DMS79 (cell line): ENCODE measurements at places on chromosomes 13 and 19.

DNA sequence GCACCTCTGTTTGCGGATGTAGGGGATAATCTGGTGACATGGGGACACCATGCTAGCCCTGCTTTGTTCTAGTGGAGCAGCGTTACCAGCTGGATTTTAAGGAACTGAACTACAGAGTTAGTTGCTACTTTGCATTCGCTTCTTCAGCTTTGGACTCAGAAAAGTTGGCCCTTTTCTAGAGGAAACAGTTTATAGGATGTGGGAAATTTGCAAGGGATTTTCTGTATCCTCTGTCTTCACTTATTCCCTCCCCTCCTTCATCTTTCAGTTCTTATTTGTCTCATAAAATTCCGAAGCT lies 2.1 kb downstream of the GATAD2A start:
- no peak for DNase-seq

GRCh38 chr13:50594276-50595051 lies 249.0 kb downstream of the DLEU7 start:
- DNase-seq = no peak

- no peak for DNase-seq
Observed at GRCh38 chr19:271856-272255, 19.3 kb downstream of the PLPP2 start.

GRCh38 chr13:30394751-30395191 lies 27.5 kb upstream of the UBE2L5 start:
- no peak for DNase-seq

- DNase-seq = no peak
Observed at GRCh38 chr13:113305208-113305607, 8.2 kb downstream of the LAMP1 start.

DNA sequence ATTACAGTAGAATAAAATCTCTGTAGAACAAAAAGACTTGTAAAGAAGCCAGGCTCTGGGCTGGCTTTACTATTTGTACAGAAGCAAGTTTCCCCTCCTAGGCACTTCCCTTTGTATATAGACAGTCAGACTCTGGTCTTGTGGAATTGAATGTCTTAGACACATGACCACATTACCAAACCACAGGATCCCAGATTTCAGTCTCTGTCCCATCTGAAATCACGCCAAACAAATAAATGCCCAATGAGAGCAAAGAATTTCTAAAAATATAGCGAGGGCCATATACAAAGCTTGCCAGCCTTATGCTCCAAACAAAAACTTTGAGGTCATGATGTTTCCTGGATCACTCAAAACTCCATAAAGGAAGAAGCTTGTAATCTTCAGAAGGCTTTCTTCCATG lies 23.9 kb downstream of the CCDC70 start:
- DNase-seq = no peak

GRCh38 chr13:60571571-60571970 lies 174.6 kb downstream of the TDRD3 start:
- DNase-seq = no peak

- DNase-seq = no peak
Observed at GRCh38 chr13:48093588-48093987, 1.3 kb downstream of the MED4 start.

DNA sequence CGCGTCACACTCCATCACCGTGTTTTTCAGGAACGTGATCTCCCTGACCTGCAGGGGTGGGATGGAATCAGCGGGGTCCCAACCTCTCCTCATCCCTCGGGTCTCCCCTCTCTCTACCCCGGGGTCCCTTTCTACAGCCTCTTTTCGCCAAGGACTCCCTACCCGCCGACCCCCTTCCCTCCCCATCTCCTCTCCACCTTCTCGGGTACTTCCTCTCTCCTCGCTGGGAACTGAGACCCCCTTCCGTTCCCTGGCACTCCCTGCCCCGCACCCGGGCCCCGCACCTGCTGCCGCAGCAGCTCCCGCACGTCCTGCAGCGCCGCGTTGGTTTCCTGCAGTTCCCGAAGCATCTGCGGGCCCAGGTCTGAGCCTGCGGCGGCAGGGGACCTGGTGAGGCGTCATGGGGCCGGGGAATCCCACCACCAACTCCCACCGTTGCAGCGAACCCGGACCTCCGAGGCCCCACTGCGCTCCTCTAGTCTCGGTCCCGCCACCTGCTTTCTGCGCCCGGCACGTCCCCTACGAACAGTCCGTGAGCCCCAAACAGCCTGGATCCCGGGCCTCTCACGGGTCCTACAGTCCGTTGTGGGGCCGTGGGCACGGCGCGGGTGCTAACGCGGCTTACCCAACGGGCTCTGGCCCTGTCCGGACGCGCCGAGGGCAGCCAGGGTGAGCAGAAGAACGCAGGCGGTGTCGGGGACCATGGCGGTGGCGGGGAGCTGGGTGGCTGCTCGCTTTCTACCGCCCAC lies at the start of gene COMP:
Gene COMP (minus strand): TSS at position 740 of the 749 bp plus-strand sequence. CDS start 36 bp downstream, at position 704.
- no peak for DNase-seq

- no peak for DNase-seq
Observed at GRCh38 chr13:91805605-91806004, 407.2 kb downstream of the GPC5 start.

GRCh38 chr19:41443813-41444455 lies 978 bp downstream of the ERICH4 start:
- DNase-seq = no peak

- no peak for DNase-seq
Observed at GRCh38 chr19:55370305-55370988, at the start of gene IL11. Gene IL11 (minus strand): TSS chr19:55370463. CDS start chr19:55370310, 153 bp downstream.

DNA sequence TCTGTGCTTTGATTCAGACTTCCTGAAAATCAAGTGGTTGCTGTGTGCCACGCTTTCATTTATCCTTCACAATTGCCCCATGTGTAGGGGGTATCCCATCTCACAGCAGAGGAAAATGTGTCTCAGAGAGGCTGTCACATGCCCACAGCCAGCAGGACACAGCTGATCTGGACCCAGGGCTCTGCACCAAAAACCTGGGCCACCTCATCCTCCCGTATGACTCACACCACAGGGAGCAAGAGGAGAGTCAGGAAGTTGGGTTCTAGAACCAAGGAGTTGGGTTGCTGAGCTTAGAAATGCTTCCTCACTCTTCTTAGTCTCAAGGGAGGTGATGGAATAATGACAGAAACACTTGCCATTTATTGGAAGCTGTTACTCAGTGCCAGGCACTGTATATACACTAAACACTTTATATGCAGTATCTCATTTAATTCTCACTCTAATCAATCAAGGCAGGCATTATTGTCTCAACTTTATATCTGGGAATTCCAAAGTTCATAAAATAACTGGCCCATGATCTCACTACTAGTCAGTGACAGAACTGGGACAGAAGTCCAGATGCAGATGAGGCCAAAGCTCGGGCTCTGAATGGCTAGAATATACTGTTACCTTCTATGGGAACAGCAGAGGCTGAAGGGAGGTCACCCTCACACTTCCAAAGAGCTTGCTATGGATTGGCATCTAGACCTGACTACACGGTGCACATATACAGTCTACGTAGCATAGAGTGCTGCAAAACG lies 47.7 kb upstream of the ATP12A start:
- no peak for DNase-seq

- DNase-seq = no peak
Observed at GRCh38 chr19:5478241-5478924, 23.2 kb downstream of the ZNRF4 start.

GRCh38 chr13:65154661-65155447 lies 2075.3 kb downstream of the PCDH9 start:
- DNase-seq = no peak

- DNase-seq = no peak
Observed at GRCh38 chr13:83151308-83151660, 731.0 kb downstream of the SLITRK1 start.

- DNase-seq = peak; percentile 64
Observed at GRCh38 chr19:40420766-40421765, 4.7 kb downstream of the SERTAD1 start.

- peak; percentile 60 for DNase-seq
Observed at GRCh38 chr13:111911121-111911720, 155.7 kb upstream of the SOX1 start.

GRCh38 chr13:20258963-20259288 lies 26.8 kb upstream of the GJB6 start:
- no peak for DNase-seq

- no peak for DNase-seq
Observed at GRCh38 chr13:23627410-23627809, 57.2 kb downstream of the TNFRSF19 start.

- no peak for DNase-seq
Observed at GRCh38 chr13:109610517-109610916, 175.9 kb downstream of the IRS2 start.

DNA sequence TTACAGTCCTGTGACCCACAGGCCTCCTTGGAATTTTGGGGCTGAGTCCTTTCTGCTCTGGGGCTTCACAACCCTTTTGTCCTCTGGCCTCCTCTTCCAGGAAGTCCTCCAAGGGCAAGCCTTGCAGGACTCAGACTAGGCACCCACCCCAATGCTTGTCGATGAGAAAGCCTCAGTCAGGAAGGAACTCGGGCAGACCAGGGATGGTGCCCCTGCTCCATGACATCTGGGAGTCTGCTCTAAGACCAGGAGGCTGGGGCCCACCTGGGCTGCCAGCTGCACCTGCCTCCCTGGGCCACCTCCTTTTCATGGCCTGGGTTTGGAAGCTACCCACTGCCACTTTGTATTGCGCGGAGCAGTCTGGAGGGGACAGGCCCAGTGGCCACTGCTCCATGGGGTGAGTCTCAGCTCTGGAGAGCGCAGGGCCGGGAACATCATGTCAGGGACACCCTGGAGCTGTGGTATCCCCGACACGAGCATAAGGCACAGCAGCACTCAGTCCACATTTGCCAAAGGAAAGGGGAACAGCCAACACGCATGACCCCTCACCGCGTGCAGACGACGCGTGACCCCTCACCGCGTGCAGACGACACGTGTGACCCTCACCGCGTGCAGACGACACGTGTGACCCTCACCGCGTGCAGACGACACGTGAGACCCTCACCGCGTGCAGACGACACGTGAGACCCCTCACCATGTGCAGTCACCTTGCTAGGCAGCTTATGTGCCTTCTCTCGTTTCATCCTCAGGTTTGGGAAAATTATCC lies 10.8 kb downstream of the C2CD4C start:
- no peak for DNase-seq

DNA sequence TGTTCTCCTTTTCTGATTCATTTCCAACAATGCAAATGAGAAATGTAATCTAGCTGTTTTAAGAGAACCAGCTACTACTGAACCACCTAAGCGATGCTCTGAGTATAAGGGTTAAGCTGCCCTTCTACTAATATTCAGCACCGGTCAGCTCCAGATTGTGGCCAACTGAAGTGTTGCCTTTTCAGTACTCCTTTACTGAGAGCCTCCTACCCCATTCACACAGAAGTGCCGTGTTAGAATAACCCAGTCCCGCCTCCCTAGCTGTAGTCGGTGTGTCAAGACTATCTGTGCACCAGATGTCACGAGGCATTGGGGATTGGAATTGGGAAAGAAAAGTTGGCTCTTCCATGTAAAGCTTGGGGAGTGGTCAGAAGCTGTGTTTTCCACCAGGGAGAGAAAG lies 45.4 kb downstream of the FAM124A start:
- DNase-seq = no peak

DNA sequence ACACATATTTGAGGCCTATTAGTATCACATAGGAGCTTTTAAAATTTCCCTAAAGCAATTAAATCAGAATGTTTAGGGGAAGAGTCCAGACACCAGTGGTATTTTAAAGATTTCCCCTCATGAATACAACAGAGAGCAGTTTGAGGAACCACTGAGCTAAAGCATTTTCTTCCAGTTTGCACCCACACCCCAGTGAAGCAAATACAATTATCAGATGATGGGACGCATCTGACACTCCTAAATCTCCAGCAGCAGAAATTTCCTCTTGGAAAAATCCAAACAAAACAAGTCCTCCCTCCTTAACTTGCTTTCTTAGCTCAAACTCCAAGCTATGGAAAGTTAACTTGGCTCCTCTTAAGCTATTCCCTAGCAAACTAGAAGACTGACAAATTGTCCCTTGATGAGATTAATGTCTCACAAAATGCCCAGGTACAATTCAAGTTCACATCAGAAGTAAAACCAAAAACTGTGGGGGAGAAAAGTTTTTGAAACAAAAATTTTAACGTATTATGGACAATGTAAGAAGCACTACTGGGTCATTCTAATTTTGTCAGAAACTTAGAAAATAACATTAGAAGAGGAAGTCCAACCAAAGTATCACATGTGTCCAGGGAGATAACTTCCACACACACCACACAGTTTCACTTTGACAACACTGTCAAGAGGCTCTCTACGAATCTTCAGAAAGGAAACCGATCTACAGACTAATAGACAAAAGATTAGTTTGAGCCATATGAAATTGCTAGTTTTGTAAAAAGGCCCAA lies 74.1 kb downstream of the ABCC4 start:
- no peak for DNase-seq

DNA sequence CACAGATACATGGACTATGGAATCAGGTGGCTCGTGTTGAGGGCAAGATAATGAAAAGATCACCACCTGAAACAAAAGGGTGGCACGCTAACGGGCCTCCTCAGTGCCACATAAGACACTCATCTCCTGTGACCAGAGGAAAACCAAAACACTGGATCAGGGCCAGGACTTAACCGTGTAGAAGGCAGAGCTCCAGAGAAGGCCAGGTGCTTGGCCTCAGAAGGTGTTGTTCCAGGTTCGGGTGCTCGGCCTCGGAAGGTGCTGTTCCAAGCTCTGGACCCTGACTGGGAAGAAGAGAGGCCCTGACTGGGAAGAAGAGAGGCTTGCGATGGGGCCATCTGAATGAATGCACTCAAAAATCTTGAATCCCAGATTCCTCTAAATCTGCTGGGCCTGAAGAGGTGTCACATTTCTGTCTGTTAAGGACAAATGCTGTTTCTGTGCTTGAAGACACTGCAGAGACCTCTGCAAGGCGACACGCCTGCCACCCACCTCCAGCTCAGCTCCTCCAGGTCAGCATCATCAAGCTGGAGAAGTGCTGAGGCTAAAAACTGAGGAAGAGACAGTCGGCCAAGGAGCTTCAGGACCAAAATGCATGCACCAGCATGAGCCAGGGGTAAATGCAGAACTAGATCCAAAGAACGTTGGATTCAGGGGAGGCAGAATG lies 2.7 kb upstream of the RASA3 start:
- DNase-seq = peak; percentile 86

GRCh38 chr13:21011378-21011777 lies 50.0 kb downstream of the LATS2 start:
- no peak for DNase-seq

GRCh38 chr13:77703408-77703807 lies 5.9 kb downstream of the SLAIN1 start:
- no peak for DNase-seq

DNA sequence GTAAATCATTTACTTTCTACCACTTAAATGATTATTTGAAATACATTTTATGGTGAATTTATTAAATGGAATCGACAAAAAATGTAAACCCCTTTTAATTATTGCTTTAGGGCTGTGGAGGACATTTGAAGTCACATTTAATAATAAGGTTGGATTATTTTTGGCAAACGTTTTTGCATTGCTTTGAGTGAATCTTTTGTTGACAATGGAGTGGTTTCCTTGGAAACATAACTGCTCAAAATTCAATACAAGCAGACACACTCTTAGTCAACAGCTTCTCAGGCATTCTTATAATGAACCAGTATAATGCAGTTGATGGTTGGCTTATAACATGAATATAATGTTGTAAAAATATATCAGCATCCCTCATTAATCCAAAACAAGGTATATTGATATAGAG lies 104.7 kb downstream of the DCLK1 start:
- peak; percentile 23 for DNase-seq
